ENCODE measurements at places on chromosomes 11 and 22. TPM values are rescaled to one million over a fixed set of nuclear protein-coding genes. Genes with fewer than 3 reads are reported as not detected.

GRAMD1B gene
- total RNA-seq, result 6.3 TPM

H19 gene
- 20.0 TPM for total RNA-seq

- DNase-seq, result peak; percentile 63
These were observed 16.2 kb downstream of the BAD start for GRCh38 chr11:64268025-64268892.

SMIM35 gene
- not detected for total RNA-seq

MN1 gene
- total RNA-seq, result 0.22 TPM

DNA sequence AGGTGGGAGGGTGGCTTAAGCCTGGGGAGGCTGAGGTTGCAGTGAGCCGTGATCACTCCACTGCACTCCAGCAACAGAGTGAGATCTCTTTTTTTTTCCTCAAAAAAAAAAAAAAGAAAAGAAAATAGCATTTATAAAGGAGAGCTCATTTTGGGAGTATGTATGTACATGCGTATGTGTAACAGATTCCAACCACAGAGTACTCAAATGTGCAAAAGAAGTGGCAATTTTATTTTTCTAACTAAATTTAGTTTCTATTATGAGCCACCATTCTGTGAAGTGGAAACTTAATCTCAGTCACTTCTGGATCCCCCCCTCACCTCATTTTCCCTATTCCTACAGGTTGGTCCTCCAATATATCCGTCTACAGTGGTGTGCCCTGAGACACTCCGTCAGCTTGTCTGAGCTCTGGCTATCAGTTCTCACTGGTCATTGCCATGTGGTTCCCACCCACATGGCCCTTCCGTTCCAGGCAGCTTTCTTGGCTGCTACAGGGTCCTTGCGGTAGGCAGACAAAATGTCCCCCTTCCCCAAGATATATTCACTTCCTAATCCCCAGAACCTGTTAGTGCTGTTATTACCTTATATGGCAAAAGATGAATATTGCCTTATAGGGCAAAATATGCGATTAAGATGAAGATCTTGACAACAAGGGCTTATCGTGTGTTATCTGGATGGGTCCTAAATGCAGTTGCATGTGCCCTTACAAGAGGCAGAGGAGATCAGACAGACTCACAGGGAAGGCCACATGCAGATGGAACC lies 35.8 kb upstream of the TSKU start:
- no peak for DNase-seq

DNA sequence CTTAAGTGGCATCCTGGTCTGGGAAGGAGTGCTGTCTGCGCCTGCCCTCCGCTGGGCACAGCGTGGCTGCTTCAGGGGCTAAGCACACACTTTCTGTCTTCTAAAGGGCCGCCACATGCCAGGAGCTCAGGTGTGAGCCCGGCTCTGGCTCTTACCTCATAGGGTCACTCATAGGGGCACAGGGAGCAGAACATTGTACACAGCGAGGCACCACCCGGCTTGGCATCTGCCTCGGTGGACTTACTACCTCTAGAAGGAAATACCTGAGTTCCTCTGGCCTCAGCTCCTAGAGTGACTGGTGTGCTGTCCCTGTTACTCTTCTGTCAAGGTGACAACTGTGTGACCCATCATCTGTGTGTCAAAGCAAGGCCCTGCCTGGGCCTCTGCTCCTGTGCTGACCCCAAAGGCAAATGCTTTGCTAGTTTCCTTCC lies 13.4 kb downstream of the NEAT1 start:
- DNase-seq, result peak; percentile 47

P2RY2 gene
- total RNA-seq, result 0.20 TPM

DNA sequence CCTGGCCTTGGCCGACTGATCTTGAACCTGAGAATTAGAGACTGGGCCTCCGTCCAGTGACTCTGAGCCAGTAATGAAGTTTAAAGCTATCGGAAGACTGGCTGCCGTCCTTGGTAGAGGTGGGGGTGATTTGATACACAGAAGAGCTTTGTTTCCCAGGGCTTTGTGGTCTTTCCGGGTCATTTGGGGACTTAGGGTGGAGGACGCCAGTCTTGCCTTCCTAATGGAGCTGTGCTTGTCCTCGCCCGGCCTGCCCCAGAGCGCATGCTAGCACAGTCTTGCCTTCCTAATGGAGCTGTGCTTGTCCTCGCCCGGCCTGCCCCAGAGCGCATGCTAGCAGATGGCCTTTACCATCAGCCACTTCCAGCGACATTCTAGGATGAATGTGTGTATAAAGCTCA lies 65.8 kb downstream of the ST3GAL4 start:
- DNase-seq, result no peak

TMEM86A gene
- 6.3 TPM for total RNA-seq

DNA sequence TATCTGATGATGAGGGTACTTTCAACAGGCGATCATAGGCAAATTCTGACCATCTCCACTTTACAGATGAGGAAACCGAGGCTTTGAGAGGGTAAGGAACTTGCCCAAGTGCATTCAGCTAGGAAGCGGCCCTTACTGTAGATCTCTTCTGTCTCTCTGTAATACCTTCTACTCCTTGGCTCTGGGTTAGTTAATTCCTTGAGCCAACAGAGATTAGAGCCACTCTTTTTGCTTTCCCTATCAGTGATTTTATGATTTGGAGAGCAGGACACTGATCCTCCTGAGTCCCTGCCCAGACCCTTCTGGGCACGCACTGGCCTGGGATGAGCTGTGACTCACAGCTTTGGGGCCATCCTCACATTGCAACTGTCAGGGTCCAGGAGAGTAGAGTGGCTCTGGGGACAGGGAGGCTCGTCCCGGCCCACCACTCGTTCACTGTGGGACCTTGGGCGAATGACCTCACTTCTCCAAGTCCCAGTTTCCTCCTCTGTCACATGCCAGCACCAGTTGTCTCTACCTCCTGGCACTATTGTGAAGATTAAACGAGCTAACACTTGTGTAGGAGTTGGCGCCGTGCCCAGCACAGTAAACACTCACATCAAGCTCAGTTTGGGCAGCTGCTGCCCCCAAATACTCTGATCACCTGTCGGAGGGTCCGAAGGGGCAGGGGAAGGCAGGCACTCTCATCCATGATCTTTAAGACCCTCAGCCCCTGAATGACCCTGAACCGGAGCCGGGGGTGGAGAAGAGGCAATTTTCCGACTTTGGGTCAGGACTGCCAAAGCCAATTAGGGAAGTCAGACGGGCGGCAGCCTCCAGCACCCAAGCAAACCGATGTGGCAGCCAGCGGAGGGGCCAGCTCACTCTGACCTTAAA lies 235.0 kb downstream of the MIAT start:
- DNase-seq, result peak; percentile 22

MRGPRG gene
- total RNA-seq, result not detected

GRCh38 chr22:40960145-40960544 lies 9.0 kb downstream of the RBX1 start:
- peak; percentile 6 for DNase-seq

- no peak for DNase-seq
These were observed 224.8 kb upstream of the RAG2 start for GRCh38 chr11:36822829-36823228.

DNA sequence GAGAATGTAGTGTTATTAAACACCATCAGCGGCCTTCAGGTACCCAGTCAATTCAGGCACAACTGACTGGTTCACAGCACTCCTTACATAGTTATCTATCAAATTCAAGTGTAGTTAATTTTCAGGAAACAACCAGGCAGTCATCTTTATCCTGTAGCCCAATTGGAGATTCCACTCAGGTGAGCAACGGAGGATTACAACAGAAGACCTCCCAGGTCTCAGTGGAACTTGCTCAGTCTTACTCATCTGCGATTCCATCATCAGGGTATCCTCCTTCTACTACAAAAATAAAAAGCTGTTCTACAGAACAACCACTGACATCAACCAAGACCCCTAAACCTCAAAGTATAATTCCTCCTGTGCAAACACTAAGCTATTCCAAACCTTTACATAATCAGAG lies 39.6 kb downstream of the QSER1 start:
- no peak for DNase-seq

DNA sequence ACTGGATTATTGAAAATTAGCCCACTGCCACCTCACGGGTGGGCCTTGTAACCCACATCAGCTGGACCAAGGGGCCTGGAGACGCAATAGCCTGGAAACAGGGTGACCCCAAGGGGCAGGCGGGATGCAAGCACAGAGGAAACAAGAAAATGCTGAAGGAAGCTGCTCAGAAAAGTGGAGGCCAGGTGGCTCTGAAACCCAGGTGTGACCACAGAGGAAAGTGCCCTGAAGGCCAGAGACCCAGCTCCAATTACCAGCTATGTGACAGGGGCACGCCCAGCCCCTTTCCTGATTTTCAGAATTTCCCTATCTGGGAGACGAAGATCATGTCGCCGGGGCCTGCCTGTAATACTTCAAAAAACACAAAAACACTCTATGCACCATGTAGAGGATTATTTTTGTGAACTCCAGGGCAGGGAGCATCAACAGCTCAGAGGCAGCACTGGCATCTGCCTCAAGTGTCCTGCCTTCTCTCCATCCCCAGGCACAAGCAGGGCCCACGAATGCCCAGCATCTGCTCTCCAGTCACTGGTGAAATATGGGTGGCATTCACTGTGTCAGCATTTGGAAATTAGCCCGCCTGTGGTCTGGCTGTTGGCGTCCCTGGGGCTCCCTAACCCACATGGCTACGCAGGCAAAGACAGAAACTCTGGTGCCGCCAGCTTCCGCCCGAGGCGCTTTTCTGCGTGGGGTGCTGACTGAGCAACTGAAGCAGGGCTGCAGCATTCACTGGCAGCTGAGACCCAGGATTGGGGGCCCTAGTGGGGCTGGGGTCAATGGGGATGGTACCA lies 6.3 kb downstream of the KCNJ1 start:
- no peak for DNase-seq

- no peak for DNase-seq
These were observed 10.0 kb downstream of the MEI1 start for GRCh38 chr22:41709341-41709740.

DNA sequence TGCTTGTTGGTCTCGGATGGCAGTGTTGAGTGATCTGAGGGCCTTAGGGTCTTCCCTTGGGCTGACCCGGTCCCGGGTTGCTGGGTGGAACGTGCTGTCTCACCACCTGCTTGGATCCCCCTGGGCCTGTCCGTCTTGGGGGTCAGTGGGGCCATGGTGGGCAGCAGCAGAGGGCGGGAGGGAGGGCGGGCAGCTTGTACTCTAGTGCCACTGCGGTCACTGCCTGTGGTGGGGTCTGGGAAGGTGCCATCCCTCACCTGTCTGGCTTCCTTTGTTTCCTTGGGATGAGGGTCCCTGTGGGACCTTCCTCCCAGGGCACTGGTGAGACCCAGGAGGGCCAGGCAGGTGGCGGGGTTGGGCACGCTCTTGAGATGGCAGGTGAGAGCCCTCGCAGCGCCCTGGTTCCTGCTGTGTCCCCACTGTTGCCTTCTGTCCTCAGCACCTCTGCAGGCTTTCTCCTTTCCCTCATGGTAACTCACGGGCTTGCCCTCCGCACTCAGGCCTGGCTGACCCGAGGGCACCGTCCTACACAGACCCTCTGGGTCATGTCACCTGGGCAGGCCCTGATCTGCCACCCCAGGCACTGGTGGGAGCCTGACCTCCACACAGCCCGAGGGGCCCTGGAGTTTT lies 34.2 kb downstream of the TBC1D22A start:
- DNase-seq, result no peak

DNA sequence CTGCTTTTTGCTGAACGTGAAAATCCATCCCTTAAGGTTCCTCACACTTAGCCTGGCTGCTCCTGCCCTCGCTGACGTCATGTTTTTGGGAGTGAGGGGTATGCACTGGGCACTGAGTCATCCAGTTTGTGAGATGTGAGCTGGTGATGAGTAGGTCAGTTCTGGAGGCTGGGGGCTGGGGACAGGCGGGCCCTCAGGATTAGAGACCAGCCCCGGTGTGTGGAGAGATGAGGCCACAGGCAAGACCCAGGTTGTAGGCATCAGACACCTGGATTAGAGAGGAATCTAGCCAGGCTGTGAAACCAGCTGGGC lies 9.2 kb downstream of the KCNC1 start:
- DNase-seq, result no peak

DNA sequence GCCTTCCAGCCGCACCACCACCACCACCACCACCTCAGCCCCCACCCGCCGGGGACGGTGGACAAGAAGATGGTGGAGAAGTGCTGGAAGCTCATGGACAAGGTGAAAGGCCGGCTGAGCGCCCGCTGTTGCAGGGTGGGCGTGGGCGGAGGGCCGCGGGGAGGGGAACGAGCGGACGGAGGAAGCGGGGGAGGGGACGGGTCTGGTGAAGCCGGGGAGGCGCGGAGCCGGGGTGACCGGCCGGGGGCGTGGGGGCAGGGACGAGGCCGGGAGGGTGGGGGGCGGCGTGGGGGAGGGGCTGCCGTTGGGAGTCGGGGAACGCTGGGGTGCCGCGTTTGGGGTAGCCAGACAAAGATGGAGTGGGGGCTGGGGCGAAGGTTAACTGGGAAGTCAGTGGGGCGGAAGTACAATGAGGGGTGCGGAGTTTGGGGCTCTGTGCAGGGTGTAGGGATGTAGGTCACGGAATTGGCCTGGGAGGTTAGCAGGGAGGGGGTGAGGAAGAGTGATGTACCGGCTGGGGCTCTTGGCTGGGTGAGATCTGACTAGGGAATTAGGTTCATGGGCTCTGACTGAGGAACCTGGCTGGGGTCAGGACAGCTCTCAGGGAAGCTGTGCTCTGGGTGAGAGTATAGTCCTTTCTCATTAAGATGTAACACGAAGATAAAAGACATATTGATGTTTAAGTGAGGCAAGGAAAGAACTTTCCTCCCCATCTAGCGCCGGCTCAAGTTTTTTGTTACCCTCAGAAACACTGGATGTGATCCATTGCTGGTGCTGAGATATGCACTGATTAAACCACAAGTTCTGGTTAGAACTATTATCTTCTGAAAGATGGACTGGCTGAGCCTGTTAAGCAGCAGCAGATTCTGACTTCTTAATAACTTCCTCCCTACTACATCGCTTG lies 624 bp downstream of the CBL start:
- DNase-seq, result peak; percentile 18

- no peak for DNase-seq
These were observed 7.4 kb downstream of the SLC25A45 start for GRCh38 chr11:65375012-65375411.

CD3G gene
- not detected for total RNA-seq

- no peak for DNase-seq
These were observed 239.5 kb downstream of the BUD13 start for GRCh38 chr11:116533186-116533825.

GRCh38 chr11:29553990-29554389 lies 462.8 kb downstream of the KCNA4 start:
- DNase-seq, result no peak

- no peak for DNase-seq
These were observed 44.8 kb upstream of the CADM1 start for GRCh38 chr11:115548878-115549528.

GRCh38 chr22:26941896-26942636 lies 284.7 kb downstream of the MIAT start:
- no peak for DNase-seq

ADAMTS8 gene
- total RNA-seq, result not detected

- peak; percentile 48 for DNase-seq
These were observed at the start of gene DNAJB13 for GRCh38 chr11:73950869-73951710. DNAJB13 (plus strand) TSS chr11:73951026; CDS start chr11:73951070, 44 bp downstream.

- no peak for DNase-seq
These were observed 83.1 kb upstream of the SLC5A12 start for GRCh38 chr11:26805001-26805400.

- no peak for DNase-seq
These were observed 50.2 kb upstream of the PLET1 start for GRCh38 chr11:112310848-112311247.

Data from lung microvascular endothelial cell (primary cell).